CD4-positive, alpha-beta T cell treated with Interleukin-6 at 100 ng/mL for 8 hours (primary cell): ENCODE measurements at places on chromosomes 2 and 18.

GRCh38 chr2:145086910-145087309, 567.0 kb upstream of the ZEB2 start:
- DNase-seq: no peak

GRCh38 chr2:158701101-158701500, 94.0 kb upstream of the DAPL1 start:
- no peak for DNase-seq

- no peak for DNase-seq
Observed at GRCh38 chr18:57833441-57834101, 30.5 kb upstream of the ATP8B1 start.

DNA sequence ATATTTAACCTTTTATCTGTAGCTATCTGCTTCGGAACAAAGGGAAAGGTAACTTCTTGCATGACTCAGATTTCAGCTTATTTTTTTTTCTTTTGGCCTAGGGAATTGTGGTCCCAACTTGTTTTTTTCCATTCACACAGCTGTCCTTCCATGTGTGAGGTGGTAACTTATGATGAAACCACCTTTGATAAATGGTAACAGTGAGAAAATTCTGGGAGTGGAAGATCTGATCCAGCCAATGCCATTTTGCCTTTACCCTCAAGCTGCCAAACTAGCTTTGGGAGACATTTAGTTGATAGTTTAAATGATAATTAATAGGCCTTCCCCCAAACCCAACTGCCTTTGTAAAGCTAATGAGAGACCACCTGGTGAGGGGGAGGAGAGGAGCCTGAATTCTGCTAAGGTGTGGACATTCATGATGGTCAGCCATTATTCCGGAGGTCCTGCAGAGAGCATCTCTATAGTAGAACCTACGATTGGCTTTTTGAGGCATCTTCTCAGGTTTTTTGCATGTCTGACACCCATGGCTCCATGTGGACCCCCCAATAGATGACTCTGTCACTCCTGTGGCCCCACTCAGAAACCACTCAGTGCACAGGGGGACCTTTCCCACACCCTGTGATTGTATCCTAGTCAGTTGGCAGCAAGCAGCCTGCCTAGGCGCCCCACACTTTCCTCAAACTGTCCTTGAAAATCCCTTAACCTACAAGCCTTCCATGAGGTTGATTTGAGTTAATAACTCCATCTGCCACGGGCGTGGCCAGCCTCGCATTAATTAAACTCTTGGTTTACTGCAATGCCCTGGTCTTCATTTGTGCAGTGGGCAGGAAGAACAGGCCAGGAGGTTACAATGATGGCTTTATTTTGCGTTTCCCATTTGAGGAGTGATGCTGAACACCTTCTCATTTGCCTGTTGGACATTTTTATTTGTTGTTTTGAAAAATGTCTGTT, 263.5 kb upstream of the PXDN start:
- no peak for DNase-seq

- DNase-seq: no peak
Observed at GRCh38 chr2:156411835-156412234, 24.3 kb upstream of the GPD2 start.

DNA sequence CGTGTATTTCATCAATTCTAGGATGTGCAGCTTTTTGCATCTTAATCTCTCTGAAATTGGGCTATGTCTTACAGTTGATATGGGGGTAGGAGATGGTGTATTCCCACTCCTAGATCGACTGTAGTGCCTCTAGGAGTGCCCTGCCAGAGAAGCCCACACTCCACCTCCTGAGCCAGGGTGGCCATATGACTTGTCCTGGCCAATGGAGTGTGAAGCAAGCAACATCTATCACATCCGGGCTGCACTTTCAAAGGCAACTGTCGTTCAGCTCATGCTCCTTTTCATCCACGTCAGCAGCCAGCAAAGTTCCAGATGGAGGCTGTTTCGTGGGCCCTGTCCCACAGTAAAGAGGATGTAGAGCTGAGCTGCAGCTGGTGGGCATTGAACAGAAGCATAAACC, 149.4 kb upstream of the SLC1A4 start:
- no peak for DNase-seq

DNA sequence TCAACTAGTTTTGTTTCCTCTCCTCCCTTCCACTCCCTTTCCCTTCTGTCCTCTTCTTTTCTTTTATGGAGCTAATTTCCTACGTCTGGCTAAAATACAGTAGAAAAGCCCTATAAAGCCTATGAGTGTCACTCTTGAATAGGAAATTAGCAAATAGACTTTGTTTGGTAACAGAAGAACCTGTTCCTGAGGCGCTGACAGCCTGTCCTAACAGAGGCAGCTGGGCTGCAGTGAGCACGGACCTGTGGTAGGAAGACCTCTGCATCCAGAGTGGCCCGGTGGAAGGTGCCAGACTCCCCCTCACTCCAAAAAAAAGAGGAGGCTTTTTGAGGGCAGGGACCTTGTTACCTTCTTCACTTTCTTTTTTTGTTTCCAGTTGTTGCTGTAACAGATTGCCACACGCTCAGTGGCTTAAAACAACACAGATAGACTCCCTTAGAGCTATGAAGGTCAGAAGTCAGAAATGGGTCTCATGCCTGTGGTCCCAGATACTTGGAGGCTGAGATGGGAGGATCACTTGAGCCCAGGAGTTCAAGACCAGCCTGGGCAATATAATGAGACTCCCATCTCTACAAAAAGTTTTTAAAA, 81.2 kb upstream of the TXNDC2 start:
- no peak for DNase-seq

- no peak for DNase-seq
Observed at GRCh38 chr18:59109375-59109774, 30.3 kb upstream of the SEC11C start.

GRCh38 chr18:60090170-60090569, 190.4 kb downstream of the PMAIP1 start:
- DNase-seq: no peak

DNA sequence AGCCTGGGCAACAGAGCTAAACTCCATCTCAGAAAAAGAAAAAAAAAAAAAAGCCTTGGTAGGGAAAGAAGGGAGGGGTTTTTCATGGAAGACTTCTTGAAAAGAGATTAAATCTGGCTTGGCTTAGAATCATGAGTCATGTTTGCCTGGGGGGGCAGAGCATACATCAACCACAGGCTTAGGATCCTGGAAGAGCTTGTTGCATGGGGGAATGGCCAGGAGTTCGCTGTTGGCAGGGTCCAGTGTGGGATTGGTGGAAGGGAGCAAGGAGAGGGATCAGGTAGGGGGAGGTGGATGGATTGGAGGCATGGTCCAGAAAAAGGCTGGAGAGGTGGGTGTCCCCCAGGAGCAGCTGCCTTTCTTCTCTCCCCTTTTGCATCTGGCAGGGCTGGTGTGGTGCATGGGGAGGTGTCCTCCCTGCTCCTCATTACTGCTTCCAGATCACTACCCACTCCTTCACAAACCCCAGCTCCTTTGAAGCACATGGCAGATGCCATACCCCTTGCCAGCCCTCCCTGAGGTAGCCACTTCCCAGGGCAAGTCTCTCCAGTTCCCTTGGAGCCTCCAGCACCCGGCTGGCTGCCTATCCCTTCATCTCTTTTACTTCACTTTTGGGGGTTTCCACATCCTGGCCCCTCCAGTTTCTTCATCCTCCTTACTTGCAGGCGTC, 2.5 kb downstream of the ARMC9 start:
- no peak for DNase-seq

GRCh38 chr2:231130336-231131056, 5.7 kb upstream of the HTR2B start:
- DNase-seq: no peak

GRCh38 chr2:157777427-157777826, 98.7 kb downstream of the ACVR1 start:
- peak; percentile 33 for DNase-seq

DNA sequence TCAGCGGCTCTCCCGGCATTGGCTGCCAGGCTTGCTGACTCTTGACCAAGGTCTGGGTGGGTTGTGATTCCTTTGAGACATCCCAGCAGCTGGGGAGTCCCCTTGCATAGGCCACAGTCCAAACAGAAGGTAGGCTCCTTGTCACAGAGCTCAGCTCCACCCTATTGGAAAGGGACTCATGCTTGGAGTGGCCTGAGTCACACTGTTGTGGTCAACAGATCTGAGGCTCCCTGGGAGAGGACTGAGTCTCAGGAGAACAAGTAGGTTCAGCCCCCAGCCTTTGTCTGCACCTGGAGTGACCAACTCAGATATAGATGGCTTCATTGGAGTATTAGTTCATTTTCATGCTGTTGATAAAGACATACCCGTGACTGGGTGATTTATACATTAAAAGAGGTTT, 32.1 kb upstream of the SH3BP4 start:
- DNase-seq: no peak
